Activated effector memory CD4-positive, alpha-beta T cell treated with anti-CD3 and anti-CD28 coated beads, Interleukin-2, amount 50 U/mL, for 16 hours (primary cell): ENCODE measurements at places on chromosomes 12 and 14.

DNA sequence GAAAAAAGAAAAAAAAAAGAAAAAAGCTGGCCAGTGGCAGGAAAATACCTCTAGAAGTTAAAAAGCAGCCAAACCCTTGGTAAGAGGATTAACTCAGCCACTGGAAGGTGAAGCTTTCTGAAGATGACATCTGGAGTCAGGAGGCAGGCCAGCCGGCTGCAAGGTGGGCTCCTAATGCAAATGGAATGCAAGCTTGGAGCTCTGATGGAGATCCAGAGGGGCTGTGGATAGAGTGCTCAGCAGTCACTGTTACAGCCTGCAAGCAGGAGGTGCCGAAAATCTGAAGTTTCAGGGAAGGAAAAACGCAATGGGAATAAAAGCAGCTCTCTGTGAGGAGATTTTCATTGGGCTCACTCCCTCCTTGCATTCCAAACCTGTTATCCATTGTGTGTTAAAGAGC is 41.0 kb downstream of the GSC start:
- no peak for DNase-seq

GRCh38 chr12:87861791-87862190 is 167.4 kb downstream of the C12orf50 start:
- no peak for DNase-seq

DNA sequence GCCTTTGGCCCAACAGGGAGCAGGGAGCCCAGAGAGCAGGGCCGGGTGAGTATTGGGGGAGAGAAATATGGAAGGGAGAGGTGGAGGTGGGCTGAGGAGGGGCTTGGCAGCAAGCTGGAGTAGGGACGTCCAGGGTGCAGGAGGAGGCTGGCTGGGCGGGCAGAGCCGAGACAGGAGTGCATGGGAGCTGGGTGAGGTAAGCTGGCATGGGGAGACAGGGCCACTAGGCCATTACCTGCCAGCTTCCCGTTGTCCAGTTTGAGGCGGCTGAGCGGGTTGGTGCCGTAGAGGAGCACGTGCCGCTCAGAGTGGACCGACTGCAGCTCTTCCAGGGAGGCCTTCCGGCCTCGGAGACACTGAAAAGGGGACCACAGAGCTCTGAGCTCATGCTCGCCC is 18.3 kb downstream of the SLC48A1 start:
- no peak for DNase-seq

DNA sequence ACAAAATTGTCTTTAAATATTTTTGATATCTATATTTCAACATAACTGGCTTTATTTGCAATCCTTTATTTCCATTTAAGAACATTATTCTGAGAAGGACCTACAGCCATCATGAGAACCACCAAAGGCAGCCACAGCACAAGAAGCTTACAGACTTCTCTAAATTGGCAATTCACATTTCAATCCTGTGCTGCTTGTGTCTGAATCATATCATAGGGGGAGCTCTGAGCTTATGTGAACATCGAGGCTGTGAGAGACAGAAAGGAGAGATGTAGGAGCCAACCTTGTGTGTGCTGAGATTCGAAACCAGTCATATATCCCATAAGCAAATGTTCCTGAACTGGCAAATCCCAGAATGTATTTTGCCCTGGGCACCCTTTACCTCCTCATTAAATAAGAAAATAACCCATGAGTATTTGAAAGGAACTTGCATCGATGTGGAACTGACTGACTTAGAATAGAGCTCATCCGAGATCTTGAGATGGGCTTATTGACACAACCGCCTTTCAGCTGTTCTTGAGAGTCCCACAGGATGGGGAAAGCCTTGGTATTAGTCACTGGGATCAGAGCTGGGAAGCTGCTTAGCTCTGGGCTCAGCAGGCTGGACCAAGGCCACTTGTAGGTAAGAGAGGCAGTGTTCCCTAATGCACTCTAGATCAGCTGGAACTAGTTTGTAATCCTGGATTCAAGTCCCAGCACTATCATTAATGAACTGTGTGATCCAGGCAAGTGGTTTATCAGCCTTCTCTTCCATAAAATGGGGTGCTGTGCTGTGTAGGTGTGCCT is 329.8 kb downstream of the CACNA1C start:
- DNase-seq = peak; percentile 21

DNA sequence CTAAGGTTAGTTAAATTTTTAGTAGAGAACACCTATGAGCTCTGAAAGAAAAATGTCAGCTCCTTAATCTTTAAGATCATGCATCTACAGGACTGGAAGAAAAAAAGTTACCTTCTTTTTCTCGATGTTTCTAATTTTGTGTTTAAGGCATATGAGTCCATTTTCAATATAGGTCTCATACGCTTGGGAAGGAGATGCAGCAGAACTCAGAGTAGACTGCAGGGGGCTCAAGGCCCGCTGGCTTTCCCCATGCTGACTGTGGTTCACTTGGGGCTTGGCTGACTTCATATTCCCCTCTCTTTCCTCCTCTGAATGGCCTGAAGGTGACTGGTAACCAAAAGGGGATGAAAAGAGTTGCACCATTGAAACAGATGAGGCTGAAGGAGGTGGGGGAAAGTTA is 1.5 kb downstream of the CAPRIN2 start:
- DNase-seq = no peak

DNA sequence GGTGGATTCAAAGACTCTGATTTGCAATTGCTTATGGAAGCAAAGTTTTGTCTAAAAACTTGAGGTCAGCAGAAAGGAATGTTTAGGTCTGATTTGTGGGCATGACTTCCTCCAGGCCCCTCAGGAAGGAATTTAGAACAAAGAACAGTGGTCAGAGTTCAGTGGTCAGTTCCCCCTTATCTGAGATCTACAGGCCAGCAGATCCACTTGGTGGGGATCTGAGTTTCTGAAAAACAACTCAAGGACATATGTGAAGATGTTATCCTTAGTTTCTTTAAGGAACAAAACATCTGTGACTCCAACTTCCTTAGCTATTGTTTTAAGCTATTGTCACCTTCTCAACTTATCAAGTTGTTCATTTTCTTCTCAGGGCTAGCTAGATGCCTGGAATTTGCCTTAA is 28.0 kb upstream of the NAA30 start:
- no peak for DNase-seq

GRCh38 chr12:9751204-9752144 is 9.2 kb downstream of the CD69 start:
- peak; percentile 77 for DNase-seq

GRCh38 chr12:64747695-64748094 is 11.5 kb downstream of the GNS start:
- DNase-seq = no peak

DNA sequence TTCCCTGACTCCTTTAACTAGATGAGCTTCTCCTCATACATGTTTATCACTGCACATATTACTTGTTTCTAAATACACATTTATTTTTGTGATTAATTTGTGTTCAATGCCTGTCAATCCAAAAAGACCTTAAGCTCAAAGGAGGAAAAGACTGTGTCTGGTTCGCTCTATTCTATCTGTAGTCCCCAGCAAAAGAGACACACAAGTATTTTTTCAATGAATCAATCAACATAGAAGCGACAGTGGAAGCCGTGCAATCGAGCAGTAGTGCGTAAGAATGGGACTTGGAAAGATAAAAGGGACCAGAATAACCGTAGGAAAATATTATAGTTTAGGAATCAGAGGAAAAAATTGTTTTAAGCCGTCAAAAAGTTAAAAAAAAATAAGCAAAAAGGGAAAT is 951 bp downstream of the WDHD1 start:
- no peak for DNase-seq

GRCh38 chr12:89962648-89963047 is 254.0 kb upstream of the ATP2B1 start:
- no peak for DNase-seq

GRCh38 chr12:30345744-30346471 is 349.8 kb downstream of the IPO8 start:
- no peak for DNase-seq
